Smooth muscle cell of the pulmonary artery (primary cell): ENCODE measurements at places on chromosomes 7 and 10. TPM values are rescaled to one million over a fixed set of nuclear protein-coding genes. Genes with fewer than 3 reads are reported as not detected.

The HABP2 gene
- not detected in 2 replicates for total RNA-seq

The BCCIP gene
- total RNA-seq, result 22.3 and 25.2 TPM in 2 replicates

The OR9A2 gene
- total RNA-seq, result 0.13 TPM in 1 of 2 replicates, not detected in the other

The SPDYE16 gene
- not detected in 2 replicates for total RNA-seq

The GPNMB gene
- 205 and 214 TPM in 2 replicates for total RNA-seq

The ADAM22 gene
- 0.43 and 0.52 TPM in 2 replicates for total RNA-seq

The SLC39A12 gene
- not detected in 2 replicates for total RNA-seq

The ELN gene
- total RNA-seq, result 82.6 and 158 TPM in 2 replicates

The LAMB1 gene
- 749 and 814 TPM in 2 replicates for total RNA-seq

The C10orf62 gene
- total RNA-seq, result 0.13 TPM in 1 of 2 replicates, not detected in the other

The SPOCK2 gene
- 0.26 and 0.69 TPM in 2 replicates for total RNA-seq

The DNAH11 gene
- total RNA-seq, result 0.92 and 2.5 TPM in 2 replicates

The CARD11 gene
- 0.13 TPM in 1 of 2 replicates, not detected in the other for total RNA-seq

The LMTK2 gene
- total RNA-seq, result 11.0 and 11.8 TPM in 2 replicates

The CTTNBP2 gene
- 1.2 and 1.9 TPM in 2 replicates for total RNA-seq

The DDC gene
- not detected in 2 replicates for total RNA-seq

The PHKG1 gene
- 1.3 and 1.8 TPM in 2 replicates for total RNA-seq

The TMEM236 gene
- total RNA-seq, result under 0.01 and 0.07 TPM in 2 replicates

The C10orf67 gene
- total RNA-seq, result 0.20 TPM in 1 of 2 replicates, not detected in the other

The STRIP2 gene
- 2.2 and 20.9 TPM in 2 replicates for total RNA-seq

The DNAJC2 gene
- 9.9 and 11.7 TPM in 2 replicates for total RNA-seq

The CADPS2 gene
- 14.4 and 18.3 TPM in 2 replicates for total RNA-seq

The PTPN20 gene
- 3.8 and 4.5 TPM in 2 replicates for total RNA-seq

The AQP1 gene
- total RNA-seq, result 71.5 and 335 TPM in 2 replicates

The FBXO24 gene
- total RNA-seq, result 0.13 and 0.20 TPM in 2 replicates

The HTR5A gene
- total RNA-seq, result not detected in 2 replicates

The SRRM3 gene
- 0.03 and 0.26 TPM in 2 replicates for total RNA-seq

The GPR26 gene
- total RNA-seq, result not detected in 2 replicates

The LRGUK gene
- 0.10 and 0.13 TPM in 2 replicates for total RNA-seq

The SORBS1 gene
- 1.6 and 5.1 TPM in 2 replicates for total RNA-seq

The NXPH1 gene
- not detected in 2 replicates for total RNA-seq

The ATOH7 gene
- total RNA-seq, result 0.07 TPM in 1 of 2 replicates, not detected in the other

The ZNF479 gene
- not detected in 2 replicates for total RNA-seq

The TMEM213 gene
- total RNA-seq, result not detected in 2 replicates
